ENCODE measurements at places on chromosomes 12 and 14.

DNA sequence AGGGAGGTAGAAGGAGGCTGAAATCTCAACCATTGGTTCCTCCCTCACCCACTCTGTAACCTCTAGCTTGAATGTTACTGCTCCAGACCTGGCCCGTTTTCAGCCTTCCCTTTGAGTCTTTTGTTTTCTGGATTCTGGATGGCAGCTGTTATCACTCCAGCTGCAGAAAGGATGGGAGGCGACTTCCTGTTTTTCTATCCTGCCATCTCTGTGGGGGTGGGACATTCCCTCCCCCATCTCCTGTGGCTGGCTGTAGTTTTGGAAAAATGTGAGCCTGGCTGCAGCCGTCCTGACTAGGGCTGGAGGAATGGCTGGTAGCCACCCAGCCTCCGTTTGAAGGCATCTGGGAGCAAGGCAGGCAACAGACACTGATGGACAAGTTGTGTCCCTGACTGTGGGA, 2.9 kb upstream of the PPFIBP1 start:
- DNase-seq = peak; percentile 41

GRCh38 chr12:752695-753610, 574 bp downstream of the WNK1 start:
- no peak for DNase-seq

- no peak for DNase-seq
Measured at GRCh38 chr14:68231898-68232297, 412.3 kb downstream of the RAD51B start.

DNA sequence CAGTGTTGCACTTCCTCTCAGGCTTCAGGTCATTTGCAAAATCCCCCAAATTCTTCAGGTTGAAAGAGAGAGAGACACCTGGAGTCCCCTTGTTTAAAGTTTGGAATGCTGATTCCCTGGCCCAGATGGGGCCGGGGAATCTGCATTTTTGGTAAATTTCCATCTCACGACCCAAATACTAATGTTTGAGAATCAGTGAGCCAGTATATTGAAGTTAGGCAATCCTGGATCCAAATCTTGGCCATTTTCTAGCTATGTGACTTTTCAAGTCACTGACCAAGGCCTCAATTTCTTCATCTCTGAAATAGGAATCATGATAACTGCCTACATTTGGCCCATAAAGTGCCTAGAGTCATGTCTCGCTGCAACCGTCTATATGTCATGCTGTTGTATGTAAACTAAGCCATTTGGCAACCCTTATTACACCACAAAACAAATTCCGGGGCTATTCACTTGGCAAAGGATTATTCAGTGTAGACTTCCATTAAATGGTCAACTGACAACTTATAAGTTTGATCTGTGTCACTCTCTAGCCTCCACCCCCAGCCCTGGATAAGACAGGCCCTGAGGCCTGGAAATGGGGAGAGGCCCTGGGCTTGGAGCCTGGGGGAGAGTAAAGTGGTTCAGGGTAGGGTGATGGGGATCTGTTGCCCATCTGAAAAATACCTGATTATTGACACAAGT, 3.7 kb upstream of the ZFP36L1 start:
- no peak for DNase-seq

DNA sequence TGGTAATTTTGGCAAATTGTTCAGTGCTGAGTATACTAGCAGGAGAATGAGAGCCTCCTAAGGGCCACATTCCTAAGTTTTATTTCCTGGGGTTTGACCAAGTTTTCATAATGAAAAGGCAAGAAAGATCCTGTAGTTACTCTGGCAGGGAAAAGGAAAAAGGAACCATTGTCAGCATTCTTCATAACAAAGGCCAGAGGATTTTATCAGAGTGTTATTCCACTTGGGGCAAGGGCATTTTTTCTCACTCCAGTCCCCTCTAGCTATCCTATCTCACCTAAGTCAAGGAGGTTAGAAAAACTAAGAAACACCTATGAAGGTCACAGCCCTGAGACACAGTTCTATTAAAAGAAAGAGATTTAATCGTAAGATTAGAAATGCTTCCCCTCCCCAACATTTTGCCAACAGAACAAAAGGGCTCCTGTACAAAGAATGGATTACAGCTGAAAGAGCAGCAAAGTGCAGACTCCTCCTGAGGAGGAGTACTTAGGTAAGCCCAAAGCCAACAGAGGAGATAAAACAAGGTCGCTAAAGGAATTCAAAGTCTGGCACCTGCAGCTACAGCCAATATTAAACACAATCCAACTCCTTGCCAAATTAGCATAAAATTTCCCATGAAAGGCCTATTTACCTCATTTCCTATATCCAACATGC, 162.4 kb downstream of the GALC start:
- DNase-seq = no peak

- no peak for DNase-seq
Measured at GRCh38 chr14:94773655-94774343, 3.9 kb upstream of the GSC start.

- DNase-seq = no peak
Measured at GRCh38 chr12:94563286-94563685, 87.1 kb downstream of the TMCC3 start.

- no peak for DNase-seq
Measured at GRCh38 chr14:32602699-32603098, 273.6 kb downstream of the AKAP6 start.

GRCh38 chr14:95199298-95199983, 42.1 kb upstream of the DICER1 start:
- DNase-seq = no peak

GRCh38 chr14:77242752-77243151, 28.3 kb downstream of the NGB start:
- no peak for DNase-seq

DNA sequence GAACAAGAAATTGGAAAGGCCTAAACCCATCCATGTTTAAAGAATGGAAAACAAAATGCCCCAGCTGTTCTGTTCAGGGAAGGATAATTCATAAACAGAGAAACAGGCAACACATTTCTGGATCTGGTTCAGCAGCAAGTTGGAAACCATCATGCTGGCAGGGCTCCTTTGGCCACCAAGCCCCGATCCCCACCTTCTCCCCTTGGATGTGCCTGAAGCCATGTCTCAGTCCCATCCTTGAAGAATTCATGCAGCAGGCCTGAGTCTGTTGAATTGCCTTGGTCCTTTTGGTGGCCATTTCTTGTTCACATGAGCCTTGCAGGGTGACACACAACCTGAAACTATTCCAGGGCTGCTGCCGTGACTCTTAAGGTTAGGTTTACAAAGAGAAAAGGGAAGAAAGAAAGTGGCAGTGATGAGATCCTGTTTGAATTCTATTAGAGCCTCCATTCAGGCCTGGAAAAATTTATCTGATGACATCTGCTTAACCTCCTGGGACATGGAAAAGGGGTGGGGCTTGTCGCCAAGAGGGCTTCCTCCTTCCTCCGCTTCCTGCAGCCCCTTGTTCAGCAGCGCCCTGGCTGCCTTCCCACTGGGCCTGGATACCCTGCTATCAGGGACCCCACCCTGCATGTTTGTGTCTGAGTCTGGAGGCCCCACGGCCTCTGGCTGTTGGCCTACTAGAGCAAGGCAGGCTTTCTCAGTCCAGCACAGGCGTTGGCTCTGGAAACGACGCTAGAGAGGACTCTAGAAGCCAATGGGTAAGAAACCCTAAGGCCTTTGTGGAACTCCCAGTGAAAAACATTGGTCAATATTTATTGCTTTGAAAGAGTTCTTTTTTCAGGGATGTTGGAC, 341.9 kb downstream of the C12orf75 start:
- DNase-seq = peak; percentile 3

DNA sequence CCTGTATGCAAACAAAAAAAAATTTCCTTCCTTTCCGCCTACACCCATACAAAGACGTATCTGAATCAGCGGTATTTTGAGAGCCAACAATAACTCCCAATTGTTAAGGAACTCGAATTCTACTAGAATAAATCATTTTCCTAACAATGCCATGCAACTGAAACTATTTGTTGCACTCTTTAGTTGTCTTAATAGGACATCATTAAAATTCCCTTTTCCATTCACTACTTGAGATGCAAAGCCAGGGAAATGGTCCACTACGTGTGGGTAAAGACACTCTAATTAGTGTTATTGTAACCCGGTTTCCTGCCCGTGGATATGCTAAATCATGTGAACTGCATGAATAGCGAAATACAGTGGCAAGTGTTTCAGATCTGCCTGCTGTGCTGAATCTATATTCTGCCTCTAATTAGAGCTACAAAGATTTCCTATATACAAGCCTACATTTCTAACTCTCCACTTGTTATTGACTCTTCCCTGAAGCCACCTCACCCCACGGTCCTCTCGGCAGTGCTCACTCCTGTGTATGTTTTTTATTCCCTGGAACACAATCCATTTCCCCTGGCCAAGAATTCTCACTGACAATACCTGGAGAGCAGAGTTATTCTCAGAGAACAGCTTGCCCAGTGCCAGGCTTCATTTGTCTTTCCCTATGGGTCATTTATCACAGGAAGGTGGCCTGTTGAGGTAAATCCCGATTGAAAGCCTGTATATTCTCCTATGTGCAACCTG, 168.3 kb downstream of the PAWR start:
- DNase-seq = no peak

All from globus pallidus (tissue), 1 donor.